Spleen (tissue), 13 donors: ENCODE measurements at places on chromosomes 12 and 14. TPM values are rescaled to one million over a fixed set of nuclear protein-coding genes. Genes with fewer than 3 reads are reported as not detected.

Gene CD27
- 193 TPM for polyA plus RNA-seq

Gene ERP27
- polyA plus RNA-seq: 1.3 TPM

Gene CLEC2D
- polyA plus RNA-seq: 20.8 TPM

Gene TMEM132C
- polyA plus RNA-seq: 0.13 TPM

Gene HCFC2
- 4.3 TPM for polyA plus RNA-seq

Gene TMEM30B
- 0.36 TPM for polyA plus RNA-seq

Gene ZBTB42
- 0.74 TPM for polyA plus RNA-seq

Gene PMEL
- 0.50 TPM for polyA plus RNA-seq

Gene ZNF839
- polyA plus RNA-seq: 28.5 TPM

Gene OR4E2
- not detected for polyA plus RNA-seq

Gene MMP19
- 13.7 TPM for polyA plus RNA-seq

Gene ITGA7
- 18.0 TPM for polyA plus RNA-seq

Gene KRT72
- polyA plus RNA-seq: 0.86 TPM

GRCh38 chr14:92622311-92622710 is 108.7 kb downstream of the RIN3 start:
- H3K4me1 ChIP-seq: no peaks in the 10 kb centered on the region
- DNase-seq: peak; percentile 5
- H3K36me3 ChIP-seq: peaks cover 35% of the 10 kb centered on the region
- no peaks in the 10 kb centered on the region for H3K27me3 ChIP-seq

- H3K36me3 ChIP-seq: no peaks in the 10 kb centered on the region
- no peak overlapping the region for H3K27ac ChIP-seq
These were observed 379.7 kb upstream of the DDHD1 start for GRCh38 chr14:53532853-53533252.

- no peak for DNase-seq
- H3K4me3 ChIP-seq: no peak overlapping the region
- no peaks in the 10 kb centered on the region for H3K36me3 ChIP-seq
- peaks cover 29% of the 10 kb centered on the region for H3K4me1 ChIP-seq
- no peaks in the 10 kb centered on the region for H3K27me3 ChIP-seq
- no peak overlapping the region for H3K27ac ChIP-seq
These were observed 160.7 kb upstream of the CCND2 start for GRCh38 chr12:4112734-4113325.

DNA sequence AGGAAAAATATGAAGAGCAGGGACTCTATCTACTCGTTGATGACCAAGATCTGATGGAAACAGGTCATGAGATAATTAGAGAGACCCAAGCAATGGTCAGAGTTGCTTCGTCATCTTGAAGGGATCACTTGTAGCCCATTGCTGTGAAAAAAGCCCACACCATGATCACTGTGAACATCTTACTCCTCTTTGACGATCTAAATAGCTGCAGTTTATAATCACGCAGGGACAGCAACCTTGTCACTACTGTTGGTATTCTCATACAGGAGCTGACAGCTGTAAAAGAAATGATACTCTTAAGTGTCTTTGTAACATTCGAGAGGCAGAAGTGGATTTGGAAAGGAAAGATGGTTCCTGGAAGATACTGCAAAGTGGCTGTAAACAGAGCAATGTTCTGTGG is 33.7 kb upstream of the RERGL start:
- no peaks in the 10 kb centered on the region for H3K27me3 ChIP-seq
- no peak for DNase-seq
- H3K27ac ChIP-seq: no peak overlapping the region
- H3K4me1 ChIP-seq: no peaks in the 10 kb centered on the region
- no peak overlapping the region for H3K4me3 ChIP-seq
- H3K36me3 ChIP-seq: no peaks in the 10 kb centered on the region

- H3K27me3 ChIP-seq: peaks cover 58% of the 10 kb centered on the region
- H3K27ac ChIP-seq: no peak within 1 kb of the TSS
- peaks cover 39% of the 10 kb centered on the region for H3K4me1 ChIP-seq
- H3K36me3 ChIP-seq: peaks cover 8% of the 10 kb centered on the region
- no peak within 1 kb of the TSS for H3K4me3 ChIP-seq
- peak; percentile 47 for DNase-seq
These were observed at the start of gene DIO3 for GRCh38 chr14:101561145-101561896. TSS of gene DIO3 (plus strand) at chr14:101561495.

DNA sequence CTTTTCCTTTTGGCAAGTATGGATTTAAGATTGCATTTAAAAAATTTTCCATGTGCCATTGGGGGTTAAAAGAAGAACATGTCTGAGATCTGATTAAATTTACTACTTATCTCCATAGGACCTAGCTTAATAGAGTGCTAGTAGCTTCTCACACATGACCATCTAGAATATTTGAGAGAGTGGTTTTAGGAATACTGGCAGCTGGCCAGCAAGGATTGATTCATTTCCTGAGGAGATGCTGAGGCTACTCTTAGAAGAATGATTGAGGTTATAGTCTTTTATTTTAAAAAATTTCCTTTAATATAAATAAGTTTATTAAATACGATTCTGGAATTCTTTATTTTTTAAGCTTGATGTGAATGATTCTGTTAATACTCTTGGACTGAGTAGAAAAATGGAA is 56.2 kb downstream of the MIPOL1 start:
- H3K27me3 ChIP-seq: no peaks in the 10 kb centered on the region
- no peaks in the 10 kb centered on the region for H3K36me3 ChIP-seq
- H3K4me1 ChIP-seq: no peaks in the 10 kb centered on the region
- no peak overlapping the region for H3K27ac ChIP-seq
- no peak for DNase-seq

GRCh38 chr12:107447336-107447735 is 238.3 kb upstream of the PWP1 start:
- H3K27ac ChIP-seq: no peak overlapping the region
- H3K4me3 ChIP-seq: no peak overlapping the region
- no peaks in the 10 kb centered on the region for H3K4me1 ChIP-seq
- H3K36me3 ChIP-seq: no peaks in the 10 kb centered on the region
- H3K27me3 ChIP-seq: no peaks in the 10 kb centered on the region

GRCh38 chr14:27056586-27056985 is 458.8 kb upstream of the NOVA1 start:
- no peaks in the 10 kb centered on the region for H3K36me3 ChIP-seq
- H3K27me3 ChIP-seq: no peaks in the 10 kb centered on the region
- H3K4me1 ChIP-seq: no peaks in the 10 kb centered on the region
- no peak overlapping the region for H3K4me3 ChIP-seq
- H3K27ac ChIP-seq: no peak overlapping the region
- DNase-seq: no peak

GRCh38 chr12:97474987-97475386 is 12.4 kb downstream of the RMST start:
- H3K4me1 ChIP-seq: no peaks in the 10 kb centered on the region
- no peak for DNase-seq
- no peaks in the 10 kb centered on the region for H3K36me3 ChIP-seq
- H3K27me3 ChIP-seq: no peaks in the 10 kb centered on the region

DNA sequence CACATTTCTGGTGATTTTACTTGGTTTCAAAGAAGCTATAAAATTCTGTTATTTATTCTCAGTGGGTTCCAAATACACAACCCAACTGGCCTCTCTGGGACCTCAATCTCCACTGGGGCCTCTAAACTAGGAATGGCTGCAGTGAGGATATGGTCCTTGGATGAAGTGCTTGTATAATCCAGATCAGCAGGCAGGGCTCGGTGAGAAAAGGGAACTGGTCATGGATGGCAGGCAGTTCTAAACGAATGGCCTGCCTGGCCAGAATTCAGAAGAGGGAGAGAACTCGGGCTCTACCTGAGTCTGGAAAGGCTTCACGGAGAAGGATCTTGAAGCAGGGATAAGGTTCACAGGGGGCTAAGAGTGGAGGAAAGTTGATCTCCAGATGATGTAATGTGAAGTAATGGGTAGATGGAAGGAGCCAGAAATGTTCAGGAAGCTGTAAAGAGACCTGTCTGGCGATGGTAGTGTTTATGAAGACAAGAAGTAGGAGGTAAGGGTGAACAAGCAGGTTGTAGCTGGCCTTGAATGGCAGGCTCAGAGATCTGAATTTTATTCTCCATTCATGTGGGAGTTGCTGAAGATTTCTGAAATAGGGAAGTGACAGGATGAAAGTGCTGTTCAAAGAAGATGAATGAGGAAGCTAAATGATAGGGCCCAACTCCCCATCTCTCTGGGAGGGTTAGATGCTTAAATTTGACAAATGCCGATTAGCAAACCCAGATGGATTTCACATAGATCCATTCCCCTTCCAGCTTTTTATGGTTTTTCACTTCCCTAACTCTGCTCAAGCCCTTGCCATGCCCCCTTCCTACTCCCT is 31.5 kb upstream of the ANO6 start:
- no peaks in the 10 kb centered on the region for H3K27me3 ChIP-seq
- H3K27ac ChIP-seq: no peak overlapping the region
- no peak for DNase-seq
- no peak overlapping the region for H3K4me3 ChIP-seq

DNA sequence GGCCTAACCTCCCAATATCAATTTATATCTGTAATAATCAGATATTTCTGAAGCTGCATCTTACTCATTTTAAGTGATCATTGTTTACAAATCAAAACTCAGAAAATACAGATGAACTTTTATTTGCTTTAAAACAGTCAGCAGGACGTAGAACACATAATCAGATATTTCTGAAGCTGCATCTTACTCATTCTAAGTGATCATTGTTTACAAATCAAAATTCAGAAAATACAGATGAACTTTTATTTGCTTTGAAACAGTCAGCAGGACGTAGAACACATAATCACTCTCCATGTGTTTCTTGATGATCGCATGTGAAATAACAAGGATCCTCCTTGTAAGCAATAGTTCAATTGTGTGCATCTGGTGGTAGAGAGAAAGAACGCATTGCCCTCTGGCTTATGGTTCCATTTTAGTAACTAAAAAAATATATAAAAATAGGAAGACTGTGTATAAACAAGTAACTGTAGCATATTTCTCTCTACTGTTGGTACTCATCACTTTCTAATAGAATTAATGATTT is 15.0 kb upstream of the TMTC2 start:
- no peaks in the 10 kb centered on the region for H3K36me3 ChIP-seq
- no peak for DNase-seq
- H3K4me1 ChIP-seq: no peaks in the 10 kb centered on the region

GRCh38 chr12:77667101-77667500 is 163.6 kb upstream of the NAV3 start:
- H3K36me3 ChIP-seq: no peaks in the 10 kb centered on the region
- DNase-seq: no peak
- no peaks in the 10 kb centered on the region for H3K27me3 ChIP-seq
- no peaks in the 10 kb centered on the region for H3K4me1 ChIP-seq
- no peak overlapping the region for H3K27ac ChIP-seq
- H3K4me3 ChIP-seq: no peak overlapping the region

DNA sequence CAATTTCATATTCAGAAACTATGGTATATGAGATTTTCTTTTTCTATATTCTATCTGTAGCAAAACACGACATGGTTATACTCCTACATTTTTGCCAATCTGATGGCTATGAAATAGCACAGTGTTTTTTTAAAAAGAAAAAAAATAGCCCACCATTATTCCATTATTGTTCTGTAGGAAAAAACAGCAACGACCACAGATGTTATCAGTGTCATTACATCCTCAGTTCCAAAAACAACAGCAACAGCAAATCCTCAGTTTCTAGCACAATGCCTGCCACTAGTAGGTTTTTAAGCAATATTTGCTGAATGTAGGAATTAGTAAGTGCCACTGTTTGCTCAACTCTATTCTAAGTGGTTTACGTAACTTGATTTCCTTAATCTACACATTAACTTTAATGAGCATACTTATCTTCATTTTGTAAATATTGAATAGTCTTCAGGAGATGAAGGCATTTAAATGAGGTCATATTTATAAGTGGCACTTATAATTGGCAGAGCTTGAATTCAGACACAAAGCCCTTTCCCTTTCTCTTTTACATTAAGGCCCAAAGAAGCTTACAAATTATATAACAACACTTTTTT is 8.3 kb downstream of the RNASE6 start:
- H3K27me3 ChIP-seq: no peaks in the 10 kb centered on the region
- H3K27ac ChIP-seq: peak overlapping the region; percentile 43
- H3K4me1 ChIP-seq: peaks cover 20% of the 10 kb centered on the region
- no peak for DNase-seq
- H3K36me3 ChIP-seq: peaks cover 13% of the 10 kb centered on the region

DNA sequence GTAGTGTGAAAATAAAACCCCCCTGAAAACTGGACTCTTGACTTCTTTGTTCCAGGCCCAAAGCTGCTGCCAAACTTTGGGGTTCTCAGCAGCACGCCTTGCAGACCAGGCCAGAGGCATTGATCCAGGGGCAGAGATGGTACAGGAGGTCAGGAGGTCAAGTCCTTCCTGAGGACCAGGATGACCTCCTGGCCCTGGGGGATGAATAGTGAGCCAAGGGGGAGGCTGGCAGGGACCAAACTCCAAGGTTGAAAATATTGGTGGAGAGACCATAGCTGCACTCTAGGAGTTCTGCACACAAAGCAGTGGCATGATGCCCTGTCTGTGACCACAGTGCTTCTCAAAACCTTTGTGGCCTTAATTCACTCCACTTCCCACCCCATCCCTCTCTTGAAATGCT is 12.1 kb downstream of the SLC10A1 start:
- H3K4me1 ChIP-seq: no peaks in the 10 kb centered on the region
- no peak overlapping the region for H3K4me3 ChIP-seq

GRCh38 chr12:95204141-95204866 is 13.0 kb downstream of the FGD6 start:
- peak overlapping the region; percentile 59 for H3K27ac ChIP-seq
- no peak overlapping the region for H3K4me3 ChIP-seq
- no peak for DNase-seq

DNA sequence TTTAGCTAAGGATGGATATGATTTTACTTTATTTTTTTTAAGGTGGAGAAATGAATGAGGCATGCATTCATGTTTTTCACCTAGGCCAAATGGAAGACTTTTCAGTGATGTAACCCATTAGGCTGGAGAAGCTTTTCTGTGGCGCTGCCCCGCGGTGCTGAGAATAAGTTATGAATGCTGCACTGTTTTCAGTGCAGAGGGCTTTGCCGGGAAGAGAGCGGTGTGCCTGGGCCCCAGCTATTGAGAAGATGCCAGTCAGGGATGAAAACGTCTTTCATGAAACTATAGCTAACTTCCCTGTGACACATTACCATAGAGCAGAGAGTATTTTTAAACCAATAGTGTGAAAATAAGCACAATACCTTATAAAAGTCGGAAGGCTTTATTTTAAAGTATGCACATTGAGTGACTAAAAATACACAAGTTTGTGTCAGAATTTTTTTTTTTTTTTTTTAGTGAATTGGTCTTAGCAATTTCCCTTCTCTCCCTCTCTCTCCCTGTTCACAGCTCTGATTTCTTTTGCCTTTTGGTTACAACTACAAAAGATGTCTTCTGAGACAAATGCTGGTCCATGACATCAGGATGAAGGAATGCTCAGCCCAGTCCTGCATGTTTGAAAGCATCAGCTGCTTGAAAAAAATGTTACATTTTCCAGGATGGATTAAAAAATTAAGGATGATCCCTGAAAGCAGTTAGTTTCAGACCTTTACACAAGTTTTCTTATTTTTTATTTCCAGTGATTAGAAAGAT is 48.3 kb downstream of the NPAS3 start:
- H3K4me3 ChIP-seq: no peak overlapping the region
- DNase-seq: no peak
- no peaks in the 10 kb centered on the region for H3K36me3 ChIP-seq
- no peaks in the 10 kb centered on the region for H3K4me1 ChIP-seq
- H3K27me3 ChIP-seq: no peaks in the 10 kb centered on the region

GRCh38 chr12:127223731-127224130 is 1043.2 kb upstream of the TMEM132C start:
- no peak overlapping the region for H3K27ac ChIP-seq
- H3K4me3 ChIP-seq: no peak overlapping the region
- DNase-seq: no peak
